ENCODE measurements at places on chromosomes 2 and 18. TPM values are rescaled to one million over a fixed set of nuclear protein-coding genes. Genes with fewer than 3 reads are reported as not detected.

The TRABD2A gene
- total RNA-seq, result 2.2 TPM

The TFPI gene
- total RNA-seq, result 90.1 TPM

The VAMP5 gene
- total RNA-seq, result 33.8 TPM

The TBR1 gene
- 0.64 TPM for total RNA-seq

The USP14 gene
- 38.1 TPM for total RNA-seq

The MC5R gene
- total RNA-seq, result not detected

The CD226 gene
- total RNA-seq, result 1.8 TPM

The CAB39 gene
- total RNA-seq, result 85.9 TPM

The SCN3A gene
- 1.6 TPM for total RNA-seq

The KIAA1328 gene
- 36.1 TPM for total RNA-seq

The PCARE gene
- not detected for total RNA-seq

The ITPRIPL1 gene
- 11.1 TPM for total RNA-seq

The UGT1A4 gene
- total RNA-seq, result not detected

The SIX2 gene
- 0.98 TPM for total RNA-seq

The SERPINB3 gene
- total RNA-seq, result not detected

- DNase-seq, result no peak
Observed at GRCh38 chr2:204272610-204273287, 272.5 kb upstream of the PARD3B start.

- DNase-seq, result no peak
Observed at GRCh38 chr2:134217924-134218323, 35.9 kb upstream of the MGAT5 start.

DNA sequence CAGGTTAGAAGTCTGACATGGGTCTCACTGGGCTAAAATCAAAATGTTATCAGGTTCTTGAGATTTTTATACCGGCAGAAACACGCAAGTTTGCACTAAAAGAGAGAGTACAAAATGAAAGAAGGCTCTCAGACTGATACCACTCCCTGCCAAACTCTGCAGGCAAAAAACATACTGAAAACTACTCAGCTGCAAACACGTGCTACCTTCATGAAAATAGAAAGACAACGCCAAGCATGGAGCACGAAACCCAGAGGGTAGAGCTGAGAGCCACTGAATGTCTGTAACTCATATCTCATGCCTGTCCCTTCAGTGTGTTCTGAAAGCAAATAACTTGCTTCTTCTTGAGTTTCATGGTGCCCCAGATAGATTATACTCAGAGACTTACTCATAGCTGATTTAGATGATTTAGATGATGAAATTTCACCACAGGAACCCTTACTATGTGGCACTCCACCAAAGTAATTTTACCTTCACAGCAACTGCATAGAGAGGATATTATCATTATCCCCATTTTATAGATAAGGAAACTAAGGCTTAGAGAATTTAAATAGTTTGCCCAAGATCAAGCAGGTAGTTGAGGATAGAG is 313.0 kb upstream of the SLC39A10 start:
- DNase-seq, result no peak

GRCh38 chr2:203469546-203469945 is 65.6 kb downstream of the RAPH1 start:
- no peak for DNase-seq

- DNase-seq, result no peak
Observed at GRCh38 chr2:182836451-182836850, 30.0 kb downstream of the FRZB start.

DNA sequence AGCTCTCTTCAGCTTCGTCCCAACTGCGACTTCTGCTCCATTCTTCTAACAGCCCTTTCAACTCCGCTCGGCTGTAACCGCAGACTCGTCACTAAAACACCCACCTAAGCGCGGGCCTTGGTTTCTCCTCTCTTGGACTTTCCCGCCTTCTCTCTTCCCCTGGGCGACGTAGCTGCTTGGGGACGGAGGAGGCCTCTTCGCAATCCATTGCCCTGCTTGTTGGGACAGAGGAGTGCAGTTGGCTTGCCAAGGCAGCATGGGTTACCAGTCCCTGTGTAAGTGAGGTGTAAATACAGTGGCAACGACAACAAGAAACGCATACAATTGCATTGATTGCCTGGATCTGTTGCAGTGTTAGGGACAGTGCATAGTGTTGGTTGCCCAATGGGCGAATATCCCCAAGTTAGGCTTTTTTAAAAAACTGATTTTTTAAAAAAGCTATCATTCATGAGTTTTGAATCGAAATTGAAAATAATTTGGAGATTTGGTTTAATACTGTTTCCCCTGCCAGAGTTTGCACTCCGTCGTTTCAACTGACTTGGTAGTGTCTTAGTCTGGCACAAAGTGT is 484 bp upstream of the DARS1 start:
- DNase-seq, result no peak

DNA sequence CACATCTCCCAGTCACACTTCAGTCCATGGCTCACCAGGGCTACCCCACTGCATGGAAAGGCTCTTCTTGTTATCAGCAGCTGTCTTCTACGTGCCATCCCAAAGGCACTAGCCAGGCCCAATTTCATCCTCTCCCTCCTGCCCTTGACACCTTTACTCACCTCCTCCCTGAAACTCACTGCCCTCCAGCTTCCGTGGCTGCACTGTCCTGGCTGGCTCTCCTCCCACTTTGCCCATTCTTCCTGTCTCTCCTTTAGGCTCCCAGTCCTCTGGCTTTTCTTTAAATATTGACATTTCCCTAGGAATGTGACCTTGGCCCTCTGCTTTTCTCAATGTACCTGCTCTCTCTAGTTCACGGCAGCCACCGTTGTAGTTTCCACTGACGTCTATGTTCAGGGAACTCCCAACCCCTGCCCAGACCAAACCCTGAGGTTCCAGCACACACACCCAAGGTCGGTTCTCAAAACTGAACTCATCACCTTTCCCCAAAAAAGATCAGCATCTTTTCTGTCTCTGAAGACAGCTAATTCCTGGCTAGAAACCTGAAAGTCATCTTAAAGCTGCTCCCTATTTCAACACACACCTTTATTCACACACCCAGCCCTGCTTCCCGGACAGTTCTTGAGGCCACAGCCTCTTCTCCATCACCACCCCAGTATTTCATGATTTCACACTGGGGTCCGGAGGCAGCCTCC is 36.7 kb downstream of the WDFY1 start:
- DNase-seq, result no peak

DNA sequence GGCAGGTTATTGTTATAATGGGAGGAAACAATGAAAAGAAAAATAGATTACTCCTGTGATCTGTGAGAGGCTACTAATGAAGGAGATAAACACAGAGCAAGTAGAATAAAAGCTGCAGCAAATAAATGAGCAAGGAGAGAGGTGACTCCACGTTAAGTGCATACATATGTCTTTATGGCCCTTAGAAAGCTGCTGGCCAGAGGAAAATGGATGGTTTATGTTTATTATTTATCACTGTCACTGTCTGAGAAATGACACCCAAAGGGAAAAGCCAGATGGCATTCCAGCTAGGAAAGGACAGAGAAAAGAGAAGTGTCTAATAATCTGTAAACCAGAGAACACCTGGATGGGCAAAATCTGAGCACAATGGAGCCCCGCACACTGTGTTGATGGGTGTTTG is 122.9 kb upstream of the DDX18 start:
- DNase-seq, result no peak

DNA sequence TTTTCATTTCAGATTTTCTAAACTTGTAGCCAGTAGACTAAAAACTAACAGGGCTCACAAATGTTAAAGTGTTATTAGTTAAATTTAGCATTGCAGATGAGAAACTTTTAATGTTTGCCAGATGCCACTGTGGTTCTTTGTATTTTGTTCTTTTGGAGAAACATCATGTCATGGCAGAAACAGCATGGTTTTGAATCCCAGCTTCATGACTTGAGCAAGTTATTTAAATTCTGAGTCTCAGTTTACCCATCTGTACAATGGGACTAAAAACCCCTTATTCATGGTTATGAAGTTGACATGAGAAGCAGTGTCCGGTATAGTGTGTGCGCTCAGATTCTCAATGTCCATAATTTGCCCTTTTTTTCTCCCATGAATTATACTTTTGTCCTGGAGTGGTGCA is 56.5 kb downstream of the MAPRE2 start:
- DNase-seq, result no peak

GRCh38 chr2:25372405-25373268 is 30.9 kb upstream of the DNMT3A start:
- DNase-seq, result peak; percentile 22

DNA sequence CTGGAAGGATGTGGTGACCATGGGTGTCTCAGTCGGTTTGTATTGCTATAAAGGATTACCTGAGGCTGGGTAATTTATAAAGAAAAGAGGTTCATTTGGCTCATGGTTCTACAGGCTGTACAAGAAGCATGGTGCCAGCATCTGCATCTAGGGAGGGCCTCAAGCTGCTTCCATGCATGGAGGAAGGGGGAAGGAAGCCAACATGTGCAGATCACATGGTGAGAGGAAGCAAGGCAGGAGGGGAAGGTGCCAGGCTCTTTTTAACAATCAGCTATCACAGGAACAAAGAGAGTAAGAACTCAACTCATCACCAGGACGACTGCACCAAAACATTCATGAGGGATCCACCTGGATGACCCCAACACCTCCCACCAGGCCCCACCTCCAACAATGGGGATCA is 209.4 kb downstream of the CDH20 start:
- DNase-seq, result no peak

- DNase-seq, result no peak
Observed at GRCh38 chr18:8912348-8913326, 189.9 kb upstream of the NDUFV2 start.

DNA sequence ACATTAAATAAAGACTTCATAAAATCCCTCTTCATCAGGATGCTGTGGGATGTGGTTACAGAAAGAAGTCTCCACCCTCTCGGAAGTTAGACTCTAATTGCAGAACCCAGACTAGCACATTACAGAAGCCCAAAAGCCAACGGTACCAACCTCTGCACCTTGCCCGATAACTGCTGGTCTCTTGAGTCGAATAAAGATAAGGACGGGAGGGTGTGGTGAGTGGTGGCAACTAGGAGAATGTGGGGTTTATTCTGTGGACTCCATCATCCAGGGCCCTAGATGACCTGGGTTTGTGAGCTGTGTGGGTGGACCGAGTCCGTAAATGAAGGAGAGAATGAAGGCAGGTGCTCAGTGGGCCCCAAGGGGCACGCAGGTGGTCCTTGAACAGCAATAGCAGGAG is 462.8 kb upstream of the ID2 start:
- no peak for DNase-seq

DNA sequence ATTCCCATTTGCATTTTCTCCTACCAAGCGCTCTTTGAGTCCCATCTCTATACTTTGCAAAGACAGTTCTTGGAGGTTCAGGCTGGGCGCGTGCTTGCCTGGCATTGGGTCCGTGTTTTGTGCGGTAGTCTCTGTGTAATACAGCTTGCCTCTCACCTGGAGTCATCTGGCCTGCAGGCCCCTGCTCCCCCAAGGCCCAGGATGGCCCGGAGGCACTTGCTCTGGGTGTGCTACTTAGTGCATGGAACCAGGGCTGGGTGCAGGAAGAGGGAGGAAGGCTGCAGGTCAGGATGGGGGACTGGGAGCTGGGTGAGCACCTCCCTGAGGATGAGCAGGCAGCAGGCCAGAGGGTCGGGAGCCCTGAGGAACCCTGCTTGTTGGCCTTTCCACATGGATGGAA is 220.9 kb downstream of the LDLRAD4 start:
- DNase-seq, result no peak

GRCh38 chr2:236831698-236832097 is 254.0 kb upstream of the COPS8 start:
- DNase-seq, result no peak

- DNase-seq, result no peak
Observed at GRCh38 chr2:138827426-138828054, 47.4 kb upstream of the NXPH2 start.

DNA sequence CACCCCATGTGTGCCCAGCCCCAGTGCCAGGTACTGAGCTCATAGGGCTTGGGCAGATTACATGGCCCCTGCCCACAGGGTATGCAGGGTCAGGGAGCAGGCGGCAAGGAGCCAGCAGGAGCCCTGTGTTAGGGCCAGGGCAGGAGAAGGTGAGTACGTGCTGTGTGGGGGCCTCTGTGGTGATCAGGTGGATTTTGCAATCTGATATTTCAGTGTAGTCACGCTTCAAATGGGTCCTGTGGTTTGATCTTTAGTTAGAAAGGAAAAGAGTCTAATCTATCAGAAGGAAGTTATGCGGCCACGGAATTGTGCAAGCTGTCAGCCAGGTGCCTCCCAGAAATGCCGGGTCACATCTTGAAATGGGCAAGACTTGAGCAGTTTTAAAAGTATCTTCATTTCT is 13.9 kb downstream of the UBE2F start:
- no peak for DNase-seq

DNA sequence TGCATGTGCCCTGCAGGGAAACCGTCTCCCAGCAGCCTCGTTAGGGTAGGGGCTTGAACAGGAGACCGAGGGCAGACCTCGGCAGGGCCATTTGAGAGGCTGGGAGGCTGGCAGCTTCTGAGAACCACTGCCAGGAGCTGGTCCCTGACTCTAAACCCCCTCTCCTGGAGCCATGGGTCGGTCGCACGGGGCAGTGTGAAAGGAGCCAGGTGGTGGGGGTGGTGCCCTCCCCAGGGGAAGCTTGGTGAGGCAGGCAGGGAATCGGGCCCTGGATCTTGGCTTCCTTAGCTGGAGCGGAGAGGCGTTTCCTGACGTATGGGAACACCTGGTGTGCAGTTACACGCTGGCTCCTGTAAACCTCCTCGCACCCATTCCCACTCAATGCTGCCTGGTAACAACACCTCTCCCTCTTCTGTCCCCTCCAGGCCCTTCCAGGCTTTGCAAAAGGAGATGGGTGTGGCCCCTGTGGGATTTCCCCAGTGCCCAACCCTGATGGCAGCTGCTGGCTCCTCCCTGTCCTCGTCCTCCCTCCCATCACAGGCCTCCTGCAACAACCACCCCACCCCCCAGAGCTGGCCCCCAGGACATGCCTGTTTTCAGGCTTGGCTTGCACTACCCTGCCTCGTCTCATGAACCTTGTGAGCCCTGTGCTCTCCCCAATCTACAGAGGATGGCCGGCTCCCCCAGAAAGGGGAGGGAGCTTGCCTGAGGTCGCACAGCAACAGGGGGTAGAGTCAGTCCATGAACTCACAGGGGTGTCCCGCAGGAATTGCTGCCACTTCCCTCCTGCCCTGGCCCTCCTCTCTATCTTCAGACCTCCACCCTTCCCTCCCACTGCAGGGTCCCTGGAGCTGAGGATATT is 24.4 kb downstream of the ADRA2B start:
- DNase-seq, result peak; percentile 16

- DNase-seq, result no peak
Observed at GRCh38 chr2:66323406-66323805, 111.5 kb upstream of the MEIS1 start.

GRCh38 chr2:189305291-189305943 is 125.9 kb upstream of the COL5A2 start:
- DNase-seq, result no peak

- no peak for DNase-seq
Observed at GRCh38 chr2:133389569-133389968, 178.7 kb downstream of the NCKAP5 start.

GRCh38 chr2:20595439-20596192 is 55.3 kb downstream of the HS1BP3 start:
- peak; percentile 25 for DNase-seq

GRCh38 chr2:189866296-189866695 is 82.0 kb downstream of the PMS1 start:
- no peak for DNase-seq
